ENCODE measurements at places on chromosomes 2 and 18.

DNA sequence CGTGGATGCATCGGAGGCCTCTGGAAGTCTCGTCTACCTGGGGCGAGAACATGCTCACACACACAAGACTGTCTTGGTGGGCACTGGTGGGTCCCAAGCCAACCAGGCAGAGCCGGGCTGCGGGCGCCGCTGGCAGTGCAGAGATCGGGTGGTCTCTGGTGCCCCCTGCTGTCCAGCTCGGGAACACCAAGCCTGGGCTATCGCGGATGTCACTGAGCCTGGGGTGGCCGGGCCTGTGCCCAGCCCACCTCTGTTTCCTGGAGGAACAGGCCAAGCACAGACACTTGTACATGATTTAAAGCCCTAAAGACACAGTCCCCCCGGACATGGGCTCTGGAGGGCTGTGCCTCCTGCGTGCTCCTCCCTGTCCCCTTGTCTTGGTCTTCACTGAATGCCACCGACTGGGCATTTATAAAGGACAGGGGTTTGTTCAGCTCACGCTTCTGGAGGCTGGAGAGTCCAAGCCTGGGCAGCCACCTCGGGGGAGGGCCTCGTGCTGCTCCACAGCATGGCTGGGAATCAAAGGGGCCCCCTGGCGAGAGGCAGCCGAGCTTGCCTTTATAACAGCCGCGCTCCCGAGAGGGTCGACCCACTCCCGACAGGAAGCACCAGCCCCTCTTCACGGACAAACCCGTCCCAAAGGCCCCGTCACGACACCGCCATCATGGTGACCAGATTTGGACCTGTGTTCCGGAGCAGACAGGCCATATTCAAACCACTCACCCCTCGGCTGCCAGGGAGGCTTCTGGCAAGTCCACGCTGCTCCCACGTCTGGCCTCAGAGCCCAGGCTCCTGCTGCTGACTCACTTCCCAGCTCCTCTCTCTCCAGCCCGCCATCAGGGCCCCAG is 3.6 kb upstream of the OTOS start:
- peak; percentile 83 for DNase-seq
- peaks cover 4% of the 10 kb centered on the region for H3K27me3 ChIP-seq
- H3K27ac ChIP-seq, result no peak overlapping the region
- H3K4me3 ChIP-seq, result no peak overlapping the region

DNA sequence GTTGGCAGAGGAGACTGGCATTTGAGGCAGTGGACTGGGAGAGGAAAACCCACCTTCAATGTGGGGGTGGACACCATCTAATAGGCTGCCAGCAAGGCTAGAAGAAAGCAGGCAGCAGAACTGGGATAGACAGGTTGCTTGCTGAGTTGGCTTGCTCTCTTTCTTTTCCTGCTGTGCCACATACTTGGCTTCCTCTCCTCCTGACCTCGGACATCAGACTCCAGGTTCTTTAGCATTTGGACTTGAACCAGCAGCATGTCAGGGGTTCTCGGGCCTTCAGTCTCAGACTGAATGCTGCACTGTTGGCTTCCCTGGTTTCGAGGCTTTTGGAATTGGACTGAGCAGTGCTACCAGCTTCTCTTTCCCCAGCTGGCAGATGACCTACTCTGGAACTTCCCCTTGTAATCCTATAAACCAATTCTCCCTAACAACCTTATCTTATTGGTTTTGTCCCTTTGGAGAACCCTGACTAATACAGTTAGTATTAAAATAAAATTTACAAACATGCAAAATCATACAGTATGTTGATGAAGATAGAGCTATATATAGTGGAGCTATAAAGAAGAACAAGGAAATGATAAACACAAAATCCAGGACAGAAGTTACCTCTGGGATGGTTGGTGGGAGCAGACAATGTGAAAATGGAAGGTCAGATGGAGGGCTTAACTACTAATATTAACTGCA is 15.9 kb downstream of the DSEL start:
- H3K36me3 ChIP-seq, result no peaks in the 10 kb centered on the region
- no peak overlapping the region for H3K27ac ChIP-seq

GRCh38 chr2:147076634-147077033 is 768.2 kb upstream of the ACVR2A start:
- no peaks in the 10 kb centered on the region for H3K4me1 ChIP-seq
- DNase-seq, result no peak

GRCh38 chr2:199057936-199058335 is 399.8 kb downstream of the SATB2 start:
- H3K4me1 ChIP-seq, result no peaks in the 10 kb centered on the region
- no peaks in the 10 kb centered on the region for H3K27me3 ChIP-seq
- no peaks in the 10 kb centered on the region for H3K36me3 ChIP-seq
- no peak for DNase-seq

DNA sequence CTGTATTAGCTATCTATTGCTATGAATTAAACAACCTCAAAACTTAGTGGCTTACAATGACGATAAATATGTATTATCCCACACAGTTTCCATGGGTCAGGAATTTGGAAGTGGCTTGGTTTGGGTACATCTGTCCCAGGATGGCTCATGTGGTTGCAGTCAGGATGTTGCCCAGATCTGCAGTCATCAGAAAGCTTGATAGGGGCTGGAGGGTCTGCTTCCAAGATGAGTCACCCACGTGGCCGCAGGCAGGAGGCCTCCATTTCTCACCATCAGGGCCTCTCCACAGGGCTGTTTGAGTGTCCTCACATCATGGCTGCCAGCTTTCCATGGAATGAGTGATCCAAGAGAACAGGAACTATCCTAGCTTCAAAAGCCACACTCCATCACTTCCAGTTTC is 46.4 kb downstream of the CHRNA1 start:
- H3K27me3 ChIP-seq, result peaks cover 1% of the 10 kb centered on the region
- H3K36me3 ChIP-seq, result no peaks in the 10 kb centered on the region
- H3K27ac ChIP-seq, result no peak overlapping the region
- DNase-seq, result peak; percentile 13
- peaks cover 26% of the 10 kb centered on the region for H3K4me1 ChIP-seq
